ENCODE measurements at places on chromosomes 2 and 18.
A peak's percentile ranks its signal among the peaks of the same experiment; 100 is the strongest.

DNA sequence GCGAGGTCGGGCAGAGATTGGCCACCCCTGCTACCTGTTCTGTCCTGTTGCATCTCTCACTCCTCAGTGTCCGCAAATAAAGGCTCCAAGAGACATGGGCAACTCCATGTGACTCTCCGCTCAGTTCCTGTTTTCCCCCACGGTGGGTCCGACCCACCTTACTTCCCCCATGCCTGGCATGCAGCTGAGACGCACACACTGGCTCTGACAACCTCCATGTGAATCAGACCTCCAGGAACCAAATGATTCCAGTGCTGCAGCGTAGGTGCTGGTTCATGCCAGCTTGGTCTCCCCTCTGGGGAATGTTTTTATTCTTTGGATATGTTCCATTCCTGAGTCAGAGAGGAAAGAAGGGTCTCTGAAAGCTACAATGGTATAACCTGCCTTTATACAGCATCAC, 221.5 kb downstream of the SH3RF3 start:
- no peak for DNase-seq

DNA sequence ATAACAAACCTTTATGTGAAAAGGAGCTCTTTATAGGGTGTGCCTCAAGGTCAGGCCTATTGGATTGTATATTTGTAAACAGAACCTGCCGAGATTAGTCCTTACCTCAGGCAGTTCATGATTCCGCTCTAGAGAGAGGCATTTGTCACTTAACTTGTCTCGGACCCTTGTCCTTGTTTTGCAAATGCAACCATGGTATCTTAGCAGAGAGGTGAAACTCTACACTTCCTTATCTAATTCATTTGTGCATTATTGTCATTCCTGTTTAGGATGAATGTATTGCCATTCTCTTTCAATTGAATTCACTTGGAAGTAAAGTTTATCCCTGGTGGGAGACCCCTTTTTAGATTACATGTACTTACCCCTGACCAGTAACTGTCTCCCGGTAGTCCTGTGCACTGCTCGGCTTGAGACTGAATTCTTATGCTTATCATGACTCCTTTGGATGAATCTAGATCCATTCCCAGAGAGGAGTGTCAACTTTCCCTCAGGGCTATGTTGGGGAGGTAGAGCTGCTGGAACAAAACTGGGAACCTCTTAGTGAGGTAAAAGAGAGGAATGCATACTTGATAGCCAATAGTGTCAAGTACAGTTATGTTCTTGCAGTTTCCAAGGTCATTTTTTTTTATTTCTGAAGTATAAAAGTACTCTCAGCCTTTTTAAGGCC, 46.6 kb downstream of the SGPP2 start:
- no peak for DNase-seq

GRCh38 chr2:74072565-74072964, 75.1 kb downstream of the BOLA3 start:
- DNase-seq, result no peak

GRCh38 chr2:240132651-240132980, 3.5 kb downstream of the COPS9 start:
- no peak for DNase-seq

GRCh38 chr2:218295029-218295428, 2.7 kb upstream of the TMBIM1 start:
- no peak for DNase-seq

DNA sequence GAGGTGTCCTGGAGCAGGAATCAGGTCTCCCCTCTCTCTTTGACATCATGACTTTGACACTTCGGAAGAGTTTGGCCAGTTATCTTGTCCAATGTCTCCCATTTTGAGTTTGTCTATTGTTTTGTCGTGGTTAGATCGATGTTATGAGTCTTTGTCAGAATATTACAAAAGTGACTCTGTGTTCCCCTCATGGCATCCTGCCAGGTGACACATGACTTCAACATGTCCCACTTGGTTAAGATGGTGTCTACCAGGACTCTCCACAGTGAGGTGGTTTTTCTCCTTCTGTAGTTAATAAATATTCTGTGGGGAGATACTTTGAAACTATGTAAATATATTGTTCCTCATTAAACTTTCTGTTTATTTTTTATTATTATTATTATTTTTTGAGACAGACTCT, 76.6 kb upstream of the BZW1 start:
- DNase-seq, result peak; percentile 18

- DNase-seq, result no peak
Observed at GRCh38 chr18:47179520-47179919, 3.4 kb upstream of the IER3IP1 start.

GRCh38 chr18:47749600-47749973, 180.9 kb downstream of the SMAD2 start:
- no peak for DNase-seq

GRCh38 chr2:231360401-231360800, 35.1 kb upstream of the B3GNT7 start:
- DNase-seq, result no peak

GRCh38 chr2:82826437-82826836, 1632.6 kb downstream of the SUCLG1 start:
- DNase-seq, result no peak

GRCh38 chr18:50080316-50080715, 114.6 kb downstream of the MYO5B start:
- DNase-seq, result no peak

DNA sequence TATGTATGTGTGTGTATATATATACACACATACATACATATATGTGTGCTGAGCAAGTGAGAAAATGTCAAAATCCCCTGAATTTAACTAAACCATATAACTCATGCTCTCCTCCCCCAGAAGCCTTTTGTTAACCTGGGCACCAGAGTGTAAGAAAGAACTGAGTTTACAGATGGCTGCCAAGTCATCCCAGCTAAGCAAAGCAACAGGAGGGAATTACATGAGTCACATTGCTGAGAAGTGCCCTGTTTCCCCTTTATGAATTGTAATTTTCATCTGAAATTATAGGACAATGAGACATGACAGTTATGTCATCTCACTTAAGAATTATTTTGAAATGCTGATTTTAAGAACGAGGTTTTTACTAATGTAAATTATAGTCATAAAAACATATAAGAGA, 29.9 kb downstream of the SCN7A start:
- DNase-seq, result no peak
